ENCODE measurements at places on chromosomes 11 and 22.
A peak's percentile ranks its signal among the peaks of the same experiment; 100 is the strongest.

GRCh38 chr11:131880976-131881375 is 510.6 kb downstream of the NTM start:
- no peak for DNase-seq

GRCh38 chr11:83403691-83404389 is 117.7 kb upstream of the CCDC90B start:
- no peak for DNase-seq

DNA sequence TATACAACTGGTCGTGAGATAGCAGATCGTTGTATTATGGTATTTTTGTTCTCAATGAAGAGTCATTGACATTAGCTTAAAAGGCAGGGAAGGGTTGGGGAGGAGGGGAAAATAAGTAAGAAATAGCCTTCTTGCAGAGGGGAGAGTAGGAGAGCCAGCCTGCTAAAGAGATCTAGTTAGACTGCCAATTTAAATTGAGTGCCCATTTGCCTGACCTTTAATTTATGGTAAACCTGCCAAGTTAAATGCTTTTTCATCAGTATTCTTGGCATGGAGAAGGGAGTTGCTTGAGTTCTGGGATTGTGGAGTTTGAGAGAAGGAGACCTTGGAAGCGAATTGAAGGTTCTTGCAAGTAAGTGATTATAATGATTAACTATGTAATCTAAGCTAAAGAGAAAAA is 89.0 kb downstream of the FAM83F start:
- DNase-seq = no peak

- DNase-seq = peak; percentile 58
Measured at GRCh38 chr11:111762981-111763643, 3.1 kb downstream of the PPP2R1B start.

DNA sequence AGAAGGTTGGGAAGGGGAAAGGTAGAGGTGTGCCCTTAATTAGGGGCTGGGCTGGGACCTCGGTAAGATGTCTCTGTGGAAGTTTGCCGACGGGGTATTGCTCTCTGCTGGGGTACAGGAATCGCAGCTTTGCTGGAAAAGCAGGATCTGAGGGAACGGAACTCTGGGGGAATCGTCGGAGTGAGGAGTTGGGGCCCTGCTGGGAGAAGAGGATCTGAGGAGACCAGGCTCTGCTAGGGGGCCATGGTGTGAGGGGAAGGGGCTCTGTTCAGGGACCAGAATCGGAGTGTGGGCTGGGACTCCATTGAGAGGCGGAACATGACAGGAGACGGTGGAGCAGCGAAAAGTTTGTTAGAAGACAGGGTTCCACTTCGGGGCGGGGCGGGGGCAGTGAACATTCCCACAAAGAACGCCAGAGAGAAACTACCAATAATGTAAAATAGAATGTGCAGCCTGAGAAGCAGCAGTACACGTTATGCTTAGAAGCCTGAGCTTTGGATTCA is 456 bp downstream of the AAMDC start:
- no peak for DNase-seq

DNA sequence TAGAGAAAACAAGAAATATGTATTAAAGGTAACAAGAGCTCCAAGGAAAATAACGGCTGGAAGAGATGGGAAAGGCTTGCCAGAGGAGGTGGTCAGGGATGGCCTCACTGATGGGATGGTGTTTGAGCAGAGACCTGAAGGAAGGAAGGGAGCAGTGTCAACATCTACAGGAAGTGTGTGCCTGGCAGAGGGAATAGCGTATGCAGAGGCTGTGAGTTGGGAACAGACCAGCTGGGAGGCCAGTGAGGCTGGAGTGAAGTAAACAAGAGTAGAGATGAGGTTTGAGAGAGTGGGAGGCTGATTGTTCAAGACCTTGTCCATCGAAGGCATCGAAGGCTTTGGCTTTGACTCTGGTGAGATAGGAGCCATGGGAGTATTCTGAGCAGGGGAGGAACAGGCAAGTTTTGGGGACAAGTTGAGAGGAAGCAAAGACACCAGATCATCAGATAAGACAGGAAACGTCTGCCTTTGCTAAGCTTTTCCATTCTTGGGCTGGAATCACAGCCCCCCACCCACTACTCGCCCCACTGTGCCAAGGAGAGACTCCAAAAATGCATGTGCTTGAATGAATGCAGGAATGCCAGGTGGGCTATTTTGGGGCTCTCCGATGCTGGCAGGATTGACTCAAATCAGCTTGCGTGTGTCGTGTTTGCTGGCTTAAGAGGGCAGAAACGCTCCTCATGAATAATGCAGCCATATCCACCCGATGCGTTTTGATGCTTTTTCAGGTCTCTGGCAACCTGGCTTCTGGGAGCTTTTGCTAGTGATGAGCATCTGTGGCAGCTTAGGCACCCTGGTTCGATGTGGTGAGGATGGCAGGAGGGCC is 7.2 kb downstream of the SGSM1 start:
- DNase-seq = no peak

- DNase-seq = no peak
Measured at GRCh38 chr11:110908401-110909105, 196.3 kb upstream of the ARHGAP20 start.

GRCh38 chr11:35162745-35163144 is 23.8 kb downstream of the CD44 start:
- no peak for DNase-seq

- no peak for DNase-seq
Measured at GRCh38 chr11:75558939-75559843, 2.9 kb upstream of the SERPINH1 start.

GRCh38 chr22:36239401-36240171 is at the start of gene APOL2:
TSS of gene APOL2 (minus strand) at chr22:36239527. CDS start at chr22:36233162, 6,365 bp downstream.
- DNase-seq = peak; percentile 89

DNA sequence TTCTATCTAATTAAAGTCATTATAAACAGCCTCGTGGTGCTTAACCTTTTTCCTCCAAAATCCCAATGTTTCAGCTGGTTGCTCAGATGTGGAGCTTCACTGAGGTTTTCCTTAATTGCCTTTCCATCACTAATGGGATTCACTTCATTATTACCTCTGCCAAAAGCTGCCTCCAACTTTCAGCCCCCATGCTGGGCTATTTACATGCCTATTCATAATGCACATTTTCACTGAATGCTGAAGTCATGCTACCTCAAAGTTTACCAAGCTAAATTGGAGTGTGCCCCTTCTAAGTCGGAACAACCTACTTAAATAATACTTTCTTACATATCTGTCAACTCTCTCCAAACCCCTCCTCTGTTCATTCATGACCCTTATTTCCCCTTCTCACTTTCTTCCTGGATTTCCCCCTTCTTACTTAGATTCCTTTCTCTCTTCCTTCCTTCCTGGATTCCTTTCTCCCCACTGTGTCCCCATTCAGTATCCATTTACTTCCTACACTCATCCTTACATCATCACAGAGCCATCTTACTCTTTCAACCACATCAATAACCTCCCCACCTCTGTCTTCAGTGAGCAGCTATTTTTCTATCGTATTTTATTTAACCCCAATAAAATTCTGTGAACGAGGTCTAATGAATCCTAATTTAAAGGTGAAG is 887.3 kb upstream of the TENM4 start:
- DNase-seq = no peak

GRCh38 chr11:74306435-74307175 is 4.8 kb downstream of the P4HA3 start:
- no peak for DNase-seq

DNA sequence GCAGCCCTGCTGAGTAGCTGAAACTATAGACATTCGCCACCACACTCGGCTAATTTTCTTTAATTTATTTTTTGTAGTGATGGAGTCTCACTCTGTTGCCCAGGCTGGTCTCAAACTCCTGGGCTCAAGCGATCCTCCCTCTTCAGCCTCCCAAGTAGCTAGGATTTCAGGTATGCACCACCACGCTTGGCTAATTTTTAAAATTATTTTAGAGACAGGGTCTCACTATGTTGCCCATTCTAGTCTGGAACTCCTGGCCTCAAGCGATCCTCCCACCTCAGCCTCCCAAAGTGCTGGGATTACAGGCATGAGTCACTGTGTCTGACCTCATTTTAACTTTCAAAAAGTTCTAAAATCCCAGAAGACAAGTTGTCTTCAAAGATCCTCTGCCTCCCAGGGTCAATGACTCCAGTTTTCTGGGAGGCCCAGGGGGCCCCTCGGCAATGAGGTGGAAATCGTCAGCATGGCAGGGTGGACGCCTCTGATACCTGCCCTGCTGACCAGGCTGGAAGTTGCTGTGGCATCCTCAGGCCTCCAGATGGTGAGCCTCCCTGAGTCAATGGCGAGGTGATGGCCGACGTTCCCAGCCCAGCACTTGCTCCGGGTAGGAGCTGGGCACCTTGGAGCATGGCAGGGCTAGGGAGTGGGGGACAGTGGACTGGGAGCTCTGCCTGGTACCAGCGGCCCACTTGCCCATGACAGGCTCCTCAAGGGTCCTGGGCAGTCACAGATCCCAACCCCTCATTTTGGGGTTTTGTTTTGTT is 31.1 kb downstream of the RPL3 start:
- DNase-seq = no peak

DNA sequence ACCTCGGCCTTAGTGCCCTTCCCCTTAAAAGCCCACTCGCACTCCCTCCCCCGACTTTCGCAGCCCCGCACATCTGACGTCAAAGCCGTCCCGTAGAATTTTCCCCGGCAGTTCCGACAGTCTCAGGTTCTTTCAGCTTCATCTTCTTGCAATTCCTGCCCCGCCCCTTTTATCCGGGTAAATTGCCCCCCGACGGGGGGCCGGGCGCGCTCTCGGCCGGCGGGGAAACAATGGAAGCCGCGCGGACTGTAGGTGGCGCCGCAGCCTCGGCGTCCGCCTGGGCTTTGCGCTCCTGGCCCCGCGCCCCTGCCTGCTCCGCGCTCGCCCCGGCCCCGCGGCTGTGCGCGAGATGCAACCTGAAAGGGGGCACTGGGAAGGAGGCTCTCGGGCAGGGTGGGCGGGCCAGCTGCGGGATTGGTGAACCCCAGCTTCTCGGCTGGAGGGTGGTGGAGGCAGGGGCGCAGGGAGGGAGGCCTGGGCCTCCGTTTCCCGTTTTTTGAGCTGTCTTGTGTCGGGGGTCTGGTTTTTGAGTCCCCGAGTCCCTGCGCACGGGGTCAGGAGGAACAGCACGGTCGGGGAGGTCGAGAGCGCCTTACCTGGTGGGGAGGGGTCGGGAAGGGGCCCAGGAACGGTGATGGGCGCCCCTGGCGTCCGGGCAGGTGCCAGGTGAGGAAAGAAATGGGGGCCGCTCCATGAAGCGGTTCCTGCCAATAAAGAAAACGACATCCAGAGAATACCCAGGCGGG is 859 bp upstream of the FGF19 start:
- DNase-seq = no peak

DNA sequence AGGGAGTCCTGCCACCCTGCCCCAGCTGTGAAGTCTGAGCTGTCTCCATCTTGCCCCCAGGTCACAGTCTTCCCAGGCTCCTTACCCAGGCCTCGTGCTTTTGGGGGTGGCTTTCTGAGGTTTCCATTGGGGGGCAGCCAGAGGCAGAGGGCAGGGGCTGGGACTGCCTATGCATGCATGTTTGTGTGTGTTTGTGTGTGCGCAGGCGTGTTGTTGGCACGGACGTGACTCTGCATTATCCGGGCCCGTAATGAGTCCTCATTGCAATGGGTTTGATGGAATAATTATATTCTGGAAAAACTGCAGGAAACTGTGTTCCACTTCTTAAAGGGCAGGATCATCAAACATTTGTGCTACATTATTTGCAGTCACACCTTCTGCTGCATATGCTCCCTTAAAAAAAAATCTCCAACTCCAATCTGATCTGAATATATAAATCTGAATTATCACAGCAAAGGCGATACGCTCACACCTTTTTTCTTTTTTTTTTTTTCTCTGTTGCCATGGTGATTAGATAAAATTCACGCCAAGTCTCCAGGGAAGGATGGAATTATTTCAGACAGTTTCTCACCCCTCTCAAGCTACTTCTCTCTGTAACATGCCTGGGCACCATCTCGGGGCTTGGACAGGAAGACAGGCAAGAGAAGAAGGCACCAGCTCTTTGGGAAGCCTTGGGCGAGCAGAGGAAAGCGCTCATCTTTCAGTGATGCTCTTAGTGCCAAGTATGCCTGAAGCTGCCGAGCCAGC is 45.9 kb downstream of the DSCAML1 start:
- no peak for DNase-seq

DNA sequence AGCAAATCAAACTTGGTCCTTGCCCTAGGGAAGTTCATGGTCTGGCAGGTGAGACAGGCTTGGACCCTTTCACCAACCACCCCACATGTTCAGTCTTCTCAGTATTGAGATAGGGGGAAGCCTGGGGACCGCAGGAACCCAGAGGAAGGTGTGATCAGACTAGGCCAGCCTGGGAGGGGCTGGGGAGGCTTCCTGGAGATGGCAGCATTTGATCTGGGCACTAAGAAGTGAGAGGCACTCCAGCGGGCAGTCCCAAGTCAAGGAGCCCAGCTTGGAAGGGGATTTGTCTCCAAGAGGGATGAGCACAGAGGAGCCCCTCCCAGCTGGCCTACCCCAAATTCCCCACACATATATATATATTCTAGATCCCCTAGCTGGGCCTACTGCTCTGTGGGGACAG is 5.4 kb downstream of the LRRC32 start:
- no peak for DNase-seq

DNA sequence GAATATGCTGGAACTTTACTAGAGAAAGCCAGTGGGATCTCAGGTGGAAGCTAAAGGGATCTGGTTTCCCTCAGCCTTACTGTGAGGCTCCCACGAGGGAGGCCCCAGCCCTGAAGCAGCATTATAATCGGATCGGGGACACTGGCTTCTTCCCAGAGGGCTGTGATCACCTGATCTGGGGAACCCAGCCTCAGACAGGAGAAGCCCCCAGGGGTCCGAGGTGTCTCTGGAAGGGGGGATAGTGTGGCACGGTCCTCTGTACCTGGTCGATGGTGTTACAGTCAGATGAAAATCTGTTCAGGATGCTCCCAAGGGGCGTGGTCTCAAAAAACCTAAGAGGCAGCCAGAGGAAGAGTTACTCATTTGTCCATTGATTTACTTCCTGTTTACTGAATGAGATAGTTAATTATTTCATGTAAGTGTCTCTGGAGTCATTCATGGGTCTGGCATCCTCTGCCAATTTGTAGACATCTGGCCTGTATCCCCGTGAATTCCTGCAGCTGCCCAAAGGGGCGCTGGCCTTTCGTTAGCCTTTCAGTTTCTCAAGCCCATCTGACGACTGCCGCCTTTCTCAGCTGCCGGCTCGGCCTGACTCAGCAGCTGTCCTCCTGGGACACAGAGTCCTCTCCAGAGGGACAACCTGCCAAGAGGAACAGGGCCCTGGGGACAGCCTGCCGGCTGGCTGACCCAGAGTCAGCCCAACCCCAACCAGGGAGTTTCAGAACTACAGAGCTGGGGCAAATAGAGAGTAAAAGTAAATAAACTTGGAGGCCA is 17.0 kb upstream of the KCNJ11 start:
- peak; percentile 70 for DNase-seq

- DNase-seq = peak; percentile 83
Measured at GRCh38 chr22:32794449-32795213, 6.9 kb upstream of the TIMP3 start.

GRCh38 chr11:77104727-77105126 is 2.1 kb downstream of the OMP start:
- DNase-seq = no peak

GRCh38 chr22:23079240-23079768 is 9.0 kb downstream of the GNAZ start:
- DNase-seq = no peak

DNA sequence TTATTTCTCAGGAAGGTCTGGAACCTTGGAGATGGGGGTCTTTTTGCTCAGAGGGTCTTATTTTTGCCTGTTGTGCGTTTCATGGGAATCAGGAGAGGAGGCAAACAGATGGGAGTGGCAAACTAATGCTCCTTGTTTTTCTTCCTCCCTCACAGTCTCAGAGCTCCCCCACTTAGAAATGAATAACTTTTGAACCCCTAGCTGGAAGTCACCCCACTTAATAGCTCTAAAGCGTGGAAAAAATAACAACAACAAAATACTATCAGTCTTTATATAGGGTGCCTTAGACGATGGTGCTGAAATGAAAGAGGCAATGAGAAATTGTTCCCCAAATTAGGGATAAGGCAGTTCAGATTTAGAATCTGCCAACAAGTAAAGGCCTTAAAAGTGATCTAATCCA is 76.8 kb upstream of the BDNF start:
- no peak for DNase-seq

Data from globus pallidus (tissue), 1 donor.